ENCODE measurements at places on chromosomes 5 and 9. TPM values are rescaled to one million over a fixed set of nuclear protein-coding genes. Genes with fewer than 3 reads are reported as not detected.

- DNase-seq, result no peak
Observed at GRCh38 chr5:146653560-146653959, 137.6 kb upstream of the GPR151 start.

- no peak for DNase-seq
Observed at GRCh38 chr9:114372921-114373448, 14.8 kb downstream of the AKNA start.

DNA sequence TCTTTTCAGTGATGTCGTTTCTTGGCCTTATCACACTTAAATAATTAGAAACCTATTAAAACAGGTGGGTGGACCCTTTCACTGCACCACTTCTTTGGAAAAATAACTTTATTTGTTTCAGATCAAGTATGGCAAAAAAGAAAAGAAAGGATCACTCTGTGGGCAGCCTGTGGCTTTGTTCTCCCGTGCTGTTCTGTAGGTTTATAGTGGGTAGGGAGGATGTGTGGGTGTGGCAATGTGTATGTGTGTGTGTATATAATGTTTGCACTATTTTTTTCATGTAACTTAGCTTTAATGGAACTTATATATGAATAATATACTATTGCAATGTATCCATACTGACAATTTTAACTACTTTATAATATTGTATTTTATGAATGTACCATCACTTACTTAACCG, 85.9 kb downstream of the ACTBL2 start:
- DNase-seq, result no peak

- no peak for DNase-seq
Observed at GRCh38 chr5:142397178-142397577, 72.4 kb upstream of the SPRY4 start.

DNA sequence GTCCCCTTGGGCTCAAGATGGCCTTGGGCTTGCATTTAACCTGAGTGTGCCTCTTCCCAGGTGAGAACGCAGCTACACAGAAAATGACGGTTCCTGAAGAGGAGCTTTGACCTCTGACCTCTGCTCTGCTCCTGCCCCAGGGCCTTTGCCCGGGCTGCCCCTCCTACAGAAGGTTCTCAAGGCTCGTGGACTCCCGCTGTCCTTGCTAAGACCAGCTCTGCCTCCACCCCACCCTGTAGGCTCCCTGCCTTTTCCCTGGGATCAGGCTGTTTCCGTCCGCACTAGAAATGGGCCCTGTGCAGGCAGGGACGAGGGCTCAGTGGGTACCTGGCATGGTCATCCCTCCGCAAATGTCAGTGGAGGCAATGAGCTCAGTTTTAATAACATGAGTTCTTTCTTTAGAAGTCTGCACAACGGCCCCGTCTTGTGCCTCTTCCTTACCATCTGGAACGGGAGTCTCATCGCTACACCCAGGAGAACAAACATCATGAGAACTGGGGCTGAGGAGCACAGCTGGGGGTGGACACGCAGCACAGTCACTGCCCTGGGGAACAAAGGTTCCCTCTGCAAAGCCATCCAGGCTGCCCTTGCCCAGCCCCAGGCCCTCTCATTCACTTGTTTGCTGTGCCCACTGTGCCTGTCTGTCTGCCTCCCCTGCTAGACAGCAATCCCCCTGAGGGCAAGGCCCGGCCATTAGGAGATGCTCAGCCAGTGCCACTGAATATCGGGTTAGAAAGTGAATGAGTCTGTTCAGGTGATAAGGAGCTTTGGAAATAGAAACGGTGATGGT, 26.7 kb upstream of the LPCAT1 start:
- DNase-seq, result no peak

DNA sequence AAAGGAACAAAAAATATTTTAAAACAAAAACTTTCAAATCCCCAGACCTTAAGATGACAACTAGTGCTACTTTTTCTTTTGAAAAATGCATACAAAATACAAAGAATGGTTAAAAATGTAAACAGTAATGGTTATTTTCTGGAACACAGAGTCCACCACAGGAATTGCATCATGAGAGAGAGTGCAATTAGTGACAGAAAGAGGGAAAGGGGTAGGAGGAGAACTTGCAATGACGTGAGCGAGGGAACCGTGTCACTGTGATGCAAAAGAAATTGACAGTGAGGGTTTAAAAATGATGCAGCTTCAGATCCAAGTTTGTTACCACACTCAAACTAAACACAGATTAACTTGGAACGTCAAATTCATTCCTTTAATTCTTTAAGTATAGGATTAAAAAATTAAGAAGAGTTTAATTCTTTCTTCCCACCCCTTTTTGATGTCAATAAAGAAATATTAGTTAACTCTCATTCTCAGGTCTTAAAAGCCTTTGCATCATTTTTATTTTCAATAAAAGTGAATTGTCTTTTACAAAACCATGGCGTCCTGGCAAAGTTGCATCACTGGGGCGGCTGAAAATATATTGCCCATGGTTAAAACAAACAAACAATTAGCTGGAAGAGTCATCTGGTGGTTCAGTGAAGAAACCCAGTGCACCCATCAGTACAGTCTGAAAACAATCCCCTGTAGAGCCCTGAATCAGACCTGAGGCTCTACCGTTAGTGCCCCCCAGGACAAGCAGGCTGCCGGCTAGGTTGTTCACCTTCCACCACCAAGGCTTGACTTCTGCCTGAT, 39.5 kb downstream of the MACROH2A1 start:
- DNase-seq, result no peak

- no peak for DNase-seq
Observed at GRCh38 chr9:75896193-75896592, 5.7 kb downstream of the PCSK5 start.

- no peak for DNase-seq
Observed at GRCh38 chr9:119956111-119956510, 586.9 kb upstream of the BRINP1 start.

- DNase-seq, result no peak
Observed at GRCh38 chr9:2574203-2574602, 47.4 kb upstream of the VLDLR start.

GRCh38 chr5:167008705-167009104, 1282.7 kb upstream of the WWC1 start:
- no peak for DNase-seq

DNA sequence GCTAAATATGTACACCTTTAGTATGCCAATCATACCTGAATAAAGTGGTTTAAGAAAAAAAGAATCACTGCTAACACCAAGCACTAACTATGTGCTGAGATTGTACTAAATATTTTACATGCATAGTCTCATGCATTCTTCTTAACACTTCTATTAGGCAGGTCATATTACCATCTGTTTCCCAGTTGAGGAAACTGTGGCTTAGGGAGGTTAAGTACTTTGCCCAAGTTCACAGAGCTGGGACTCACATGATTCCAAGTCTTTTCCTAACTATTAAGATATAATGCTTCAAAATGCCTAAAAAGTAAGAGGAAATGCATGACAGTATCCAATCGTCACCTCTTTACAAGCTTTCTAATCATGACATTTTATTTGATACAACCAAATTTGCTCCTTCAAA, 69.2 kb upstream of the PLPP6 start:
- no peak for DNase-seq

DNA sequence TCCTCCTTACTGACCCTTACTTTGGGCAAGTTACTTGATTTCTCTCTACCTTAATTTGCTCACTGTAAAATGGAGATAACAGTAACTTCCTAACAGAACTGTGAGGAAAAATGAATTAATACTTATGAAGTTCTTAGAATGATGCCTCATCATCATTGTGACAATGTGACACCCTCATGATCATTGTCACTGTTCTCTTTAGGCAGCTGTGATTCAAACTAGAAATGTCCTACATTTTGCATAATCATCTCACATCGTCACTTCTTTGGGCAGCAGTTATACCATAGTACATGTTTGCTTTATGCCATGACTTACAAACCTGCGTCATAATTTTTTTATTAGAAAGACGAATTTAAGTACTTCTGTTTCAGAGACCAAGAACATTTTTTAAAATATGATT, 9.7 kb downstream of the SLC30A5 start:
- DNase-seq, result no peak

GRCh38 chr9:35732800-35733541, 505 bp downstream of the CREB3 start:
- DNase-seq, result no peak

GRCh38 chr9:89639367-89639795, 34.6 kb downstream of the GADD45G start:
- no peak for DNase-seq

DNA sequence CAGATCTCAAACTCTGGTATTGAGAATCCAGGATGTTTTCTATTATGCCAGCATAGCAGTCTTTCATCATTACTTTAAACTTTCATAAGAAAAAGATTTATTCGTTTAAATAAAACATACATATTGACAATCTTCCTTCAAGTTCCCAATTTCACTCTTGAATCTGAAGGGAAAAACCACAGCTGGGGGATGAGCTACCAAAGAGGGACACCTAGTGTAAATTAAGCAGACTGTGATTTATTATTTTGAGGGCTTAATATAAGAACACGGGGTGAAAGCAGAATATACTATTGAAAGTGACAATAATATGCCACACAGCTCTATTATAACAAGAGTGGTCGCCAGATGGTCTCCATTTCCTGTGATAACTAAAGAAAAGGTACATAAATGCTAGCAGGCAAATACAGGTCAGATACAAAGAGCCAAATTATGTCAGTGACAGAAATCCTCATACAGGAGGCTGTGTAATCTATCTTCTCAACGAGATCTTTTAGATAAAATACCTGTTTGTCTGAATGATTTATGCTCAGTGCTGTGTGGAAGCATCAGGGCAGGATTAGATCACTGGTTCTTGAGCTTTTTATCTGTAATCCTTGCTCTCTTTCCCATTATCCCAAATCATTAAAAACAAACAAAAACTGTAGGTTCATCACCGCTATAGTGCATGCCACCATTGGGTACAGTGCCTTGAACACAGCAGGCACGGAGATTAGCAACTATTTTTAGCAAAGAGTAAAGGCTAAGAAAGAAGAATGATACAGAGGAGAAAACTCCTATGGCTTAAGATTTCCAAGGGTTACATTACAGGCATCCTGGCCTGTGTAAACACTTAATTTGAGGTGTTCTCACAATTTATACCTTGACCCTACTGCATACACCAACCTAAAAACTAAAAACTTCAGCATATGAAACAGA, 116.6 kb downstream of the DROSHA start:
- DNase-seq, result no peak

GRCh38 chr5:155193483-155194107, 180.0 kb downstream of the KIF4B start:
- no peak for DNase-seq

DNA sequence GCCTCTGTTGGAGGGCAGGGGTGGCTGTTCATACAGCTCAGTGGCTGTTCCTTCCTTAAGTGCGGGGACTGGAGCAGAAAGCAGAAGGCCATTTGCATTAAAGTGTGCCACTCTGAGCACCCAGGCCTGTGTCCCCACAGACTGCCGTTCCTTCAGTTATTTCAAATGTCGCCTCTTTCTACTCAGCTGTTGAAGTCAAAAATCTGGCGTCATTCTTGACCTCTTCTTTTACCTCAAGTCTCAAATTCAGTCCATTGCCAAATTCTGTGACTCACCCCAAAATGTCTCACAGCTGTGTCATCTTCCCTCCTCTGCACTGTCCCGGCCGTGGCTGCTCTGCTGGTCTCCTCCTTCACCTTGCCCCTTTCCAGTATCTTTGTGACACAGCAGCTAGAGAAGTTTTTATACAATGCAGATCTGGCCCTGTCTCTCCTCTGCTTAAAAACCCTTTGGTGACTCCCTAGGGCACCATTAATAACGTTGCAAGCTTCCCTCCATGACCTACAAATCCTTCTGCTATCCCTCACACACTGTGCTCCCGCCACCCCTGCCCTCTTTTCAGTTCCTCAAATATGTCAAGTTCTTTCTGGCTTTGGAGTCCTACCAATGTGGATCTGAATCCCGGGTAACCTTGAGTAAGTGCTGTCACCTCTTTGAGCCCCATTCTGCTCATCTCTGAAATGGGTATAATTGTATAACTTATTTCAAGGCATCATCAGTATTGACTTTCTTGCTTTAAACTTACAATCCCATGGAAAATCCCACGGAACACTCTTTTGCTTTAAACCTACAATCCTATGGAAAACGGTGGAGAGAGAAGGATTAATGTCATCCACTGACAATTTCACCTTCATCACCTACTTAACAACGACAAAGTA, 98.3 kb upstream of the BOD1 start:
- DNase-seq, result no peak

GRCh38 chr5:28862860-28863196, 1824.4 kb upstream of the CDH9 start:
- no peak for DNase-seq

DNA sequence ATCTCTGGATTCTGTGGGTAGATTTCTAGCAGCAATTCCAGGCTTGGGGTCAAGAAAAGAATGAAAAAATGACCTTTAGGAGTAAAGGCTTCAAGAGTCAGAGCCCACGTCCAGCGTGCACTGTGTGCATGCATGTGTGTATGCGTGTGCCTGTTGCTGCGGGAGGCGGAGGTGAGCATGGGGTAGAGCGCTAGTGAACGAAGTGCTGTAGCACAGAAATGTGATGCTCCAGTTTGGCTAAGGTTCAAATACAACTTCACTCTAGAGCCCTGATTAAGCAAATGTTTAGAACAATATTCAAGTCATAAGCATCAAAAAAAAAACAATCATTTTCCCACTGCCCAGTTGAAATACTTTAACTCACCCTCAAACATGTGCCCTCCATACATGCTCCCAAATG, 403.9 kb downstream of the ZNF608 start:
- DNase-seq, result no peak

- DNase-seq, result no peak
Observed at GRCh38 chr9:10396615-10397014, 216.2 kb downstream of the PTPRD start.

DNA sequence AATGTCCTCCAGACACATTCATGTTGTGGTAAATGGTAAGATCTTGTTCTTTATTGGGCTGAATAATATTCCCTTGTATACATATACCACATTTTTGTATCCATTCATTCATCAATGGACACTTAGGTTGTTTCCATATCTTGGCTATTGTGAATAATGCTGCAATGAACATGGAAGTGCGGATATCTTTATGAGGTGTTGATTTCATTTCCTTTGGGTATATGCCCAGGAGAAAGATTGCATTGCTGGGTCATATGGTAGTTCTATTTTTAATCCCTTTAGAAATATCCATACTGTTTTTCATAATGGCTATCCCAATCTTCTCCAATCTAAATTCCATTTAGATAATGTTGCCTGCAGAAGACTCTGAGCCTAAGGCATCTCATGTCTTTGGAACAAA, 78.0 kb upstream of the TNC start:
- no peak for DNase-seq

DNA sequence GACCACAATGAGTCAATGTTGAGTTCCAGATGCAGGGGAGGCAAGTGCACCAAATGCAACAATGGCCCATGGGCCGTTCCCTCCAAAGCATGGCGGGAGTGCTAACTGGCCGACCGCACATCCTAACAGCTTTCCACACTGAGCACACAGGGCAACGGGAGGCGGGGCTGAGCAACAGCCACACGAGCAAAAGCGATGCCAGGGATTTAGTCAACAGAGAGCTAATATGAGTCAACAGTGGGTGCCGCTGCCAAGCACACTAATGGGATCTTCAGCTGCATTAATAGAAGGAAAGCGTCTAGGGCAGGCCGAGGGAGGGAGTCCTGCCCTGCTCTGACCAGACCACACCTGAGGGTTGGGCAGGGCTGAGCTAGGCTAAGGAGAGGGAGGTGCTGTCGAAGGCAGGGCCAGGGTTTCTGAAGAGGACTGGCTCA, 4.6 kb downstream of the EPB41L4B start:
- no peak for DNase-seq

Gene ARL14EPL
- total RNA-seq, result not detected

Gene SLC34A1
- total RNA-seq, result not detected

Gene PCDHGA7
- total RNA-seq, result 5.3 TPM

Gene RNF44
- 12.6 TPM for total RNA-seq

Gene FOXD4L5
- total RNA-seq, result not detected

Gene ZSWIM6
- 16.3 TPM for total RNA-seq

Gene PCDHGA1
- 0.39 TPM for total RNA-seq

Data from glomerular endothelial cell (primary cell).